Stimulated activated CD8-positive, alpha-beta memory T cell treated with anti-CD3 and anti-CD28 coated beads, Interleukin-15, amount 100 ng/mL, for 1 hour (primary cell): ENCODE measurements at places on chromosomes 12 and 14.

- no peak for DNase-seq
Measured at GRCh38 chr12:129119537-129119936, 266.3 kb downstream of the GLT1D1 start.

- DNase-seq, result no peak
Measured at GRCh38 chr14:59398841-59399240, 66.3 kb downstream of the GPR135 start.

- no peak for DNase-seq
Measured at GRCh38 chr12:49529414-49529813, 9.4 kb upstream of the KCNH3 start.

DNA sequence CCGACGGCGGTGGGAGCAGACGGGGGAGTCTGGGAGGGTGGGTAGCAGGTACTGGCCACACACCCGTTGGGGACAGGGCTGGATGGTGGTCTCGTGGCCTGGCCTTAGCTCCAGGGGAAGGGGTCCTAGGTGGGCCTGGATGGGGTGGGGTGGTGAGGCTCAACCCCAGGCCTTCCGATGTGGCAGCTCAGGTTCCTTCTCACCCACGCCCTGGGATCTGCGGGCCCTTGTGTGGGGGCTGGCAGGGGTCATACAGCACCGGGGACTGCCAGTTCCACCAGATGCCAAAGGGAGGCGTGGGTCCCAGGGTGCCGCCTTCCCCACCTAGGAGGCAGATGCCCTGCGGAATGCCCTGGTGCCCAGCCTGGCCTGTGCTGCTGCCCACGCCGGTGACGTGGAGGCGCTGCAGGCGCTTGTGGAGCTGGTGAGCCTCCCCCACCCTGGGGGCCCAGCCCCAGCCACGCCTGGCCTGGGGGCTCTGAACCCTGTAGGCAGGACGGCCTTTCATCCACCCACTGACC is 21.0 kb downstream of the ASPG start:
- DNase-seq, result no peak

GRCh38 chr12:104630230-104630670 is 173.5 kb downstream of the CHST11 start:
- DNase-seq, result no peak

DNA sequence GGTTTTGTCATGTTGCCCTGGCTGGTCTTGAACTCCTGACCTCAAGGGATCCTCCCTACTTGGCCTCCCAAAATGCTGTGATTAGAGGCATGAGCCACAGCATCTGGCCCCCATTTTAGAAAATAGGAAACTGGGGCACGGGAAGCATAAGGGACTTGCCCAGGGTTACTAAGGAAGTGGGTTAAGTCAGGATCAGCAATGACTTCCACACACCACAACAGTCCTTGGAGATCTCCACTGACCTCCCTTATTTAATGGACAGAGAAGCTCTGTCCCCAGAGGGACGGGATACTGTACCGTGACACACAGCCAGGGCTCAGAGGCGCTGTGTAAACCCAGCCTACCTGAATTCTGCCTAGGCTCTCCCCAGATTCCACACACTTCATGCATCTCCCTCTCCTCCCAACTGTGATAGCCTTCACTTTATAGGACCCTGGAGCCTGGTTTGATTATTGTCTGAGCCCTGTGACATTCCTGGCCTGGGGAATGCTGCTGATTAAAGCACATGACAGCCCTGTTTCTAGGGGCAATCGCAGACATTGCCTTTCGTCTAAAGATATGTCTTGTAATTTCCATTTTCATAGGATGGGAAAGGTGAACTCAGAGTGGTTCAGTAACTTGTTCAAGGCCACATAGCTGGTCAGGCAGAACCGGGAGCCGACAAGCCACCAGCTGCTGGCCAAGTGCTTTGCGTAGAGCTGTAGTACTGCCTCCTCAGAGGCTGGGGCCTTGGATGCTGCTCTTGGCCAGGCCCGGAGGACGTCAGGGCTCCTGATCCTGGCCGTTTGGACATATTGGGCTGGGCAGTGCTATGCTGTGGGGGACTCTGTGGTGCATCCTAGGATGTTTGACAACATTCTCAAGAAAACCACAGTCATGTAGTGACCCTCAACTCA is 20.8 kb downstream of the SERPINA1 start:
- DNase-seq, result no peak

- DNase-seq, result no peak
Measured at GRCh38 chr12:123344086-123344485, 20.6 kb downstream of the SBNO1 start.

GRCh38 chr14:65872536-65872935 is 460.0 kb downstream of the FUT8 start:
- no peak for DNase-seq

DNA sequence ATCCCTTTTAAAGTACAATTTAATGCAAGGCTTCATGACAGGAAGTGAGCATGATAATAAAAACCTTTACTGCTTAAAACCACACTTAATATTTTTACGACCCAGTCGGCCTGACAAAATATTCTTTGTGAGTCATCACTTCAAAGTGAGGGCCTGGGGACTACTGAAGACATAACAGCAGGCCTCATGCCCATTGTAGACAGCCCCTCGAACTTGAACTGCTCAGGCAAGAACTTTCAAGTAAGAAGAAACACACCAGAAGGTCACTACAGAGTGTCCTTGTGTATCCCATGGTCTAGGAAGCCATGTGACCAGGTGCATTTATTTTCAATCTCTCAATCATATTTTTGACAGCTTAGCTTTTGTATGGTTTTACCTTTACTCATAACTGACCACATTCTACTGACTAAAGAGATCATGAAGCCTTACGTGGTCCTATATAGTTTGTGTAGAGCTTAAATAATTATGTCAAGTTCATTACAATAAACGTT is 61.4 kb upstream of the MANSC4 start:
- no peak for DNase-seq

- DNase-seq, result no peak
Measured at GRCh38 chr14:36952689-36953088, 219.7 kb downstream of the SLC25A21 start.

GRCh38 chr12:132492522-132492921 is 2.6 kb downstream of the FBRSL1 start:
- DNase-seq, result no peak
